Activated CD8-positive, alpha-beta memory T cell treated with anti-CD3 and anti-CD28 coated beads for 4 hours (primary cell): ENCODE measurements at places on chromosomes 2 and 18.

DNA sequence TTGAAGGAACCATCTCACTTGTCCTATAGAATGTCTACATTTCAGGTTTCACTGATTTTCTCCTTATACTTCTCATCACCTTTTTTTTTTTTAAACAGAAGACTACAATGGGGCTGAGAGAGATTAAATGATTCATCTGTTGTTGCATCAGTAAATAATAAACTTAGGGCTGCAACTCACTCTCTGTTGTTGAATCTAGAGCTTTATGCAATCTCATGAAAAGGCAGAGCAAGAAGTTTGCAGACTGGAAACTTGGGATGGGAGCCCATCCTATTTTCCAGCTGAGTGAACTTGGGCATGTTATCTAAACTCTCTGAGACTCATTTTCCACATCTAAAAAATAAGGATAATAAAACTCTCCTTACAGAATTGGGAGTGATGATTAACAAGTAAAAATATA lies 58.4 kb downstream of the PDE1A start:
- DNase-seq: no peak

GRCh38 chr18:38427234-38427633 lies 861.6 kb upstream of the CELF4 start:
- no peak for DNase-seq

GRCh38 chr18:32238635-32239268 lies 48.9 kb downstream of the MEP1B start:
- no peak for DNase-seq

DNA sequence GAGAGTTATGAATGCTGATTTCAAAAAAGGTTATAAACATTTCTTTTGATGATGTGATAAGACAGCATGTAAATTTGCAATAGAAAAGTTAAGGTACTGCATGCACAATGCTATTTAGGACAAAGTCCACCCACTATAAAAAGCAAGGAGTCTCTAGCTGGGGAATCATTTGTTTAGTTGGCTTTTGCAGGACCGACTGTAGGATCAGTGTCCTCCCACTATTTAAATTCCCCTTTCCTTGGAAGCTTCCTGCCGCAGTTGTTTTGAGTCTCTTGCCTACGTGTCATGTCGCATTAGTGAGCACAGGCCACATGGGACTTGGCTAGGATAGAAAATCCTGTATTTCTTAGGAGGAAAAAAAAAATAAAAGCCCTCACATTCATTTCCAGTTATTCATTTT lies 13.1 kb downstream of the QPCT start:
- no peak for DNase-seq

- DNase-seq: no peak
Observed at GRCh38 chr18:25974630-25975077, 115.8 kb downstream of the SS18 start.

DNA sequence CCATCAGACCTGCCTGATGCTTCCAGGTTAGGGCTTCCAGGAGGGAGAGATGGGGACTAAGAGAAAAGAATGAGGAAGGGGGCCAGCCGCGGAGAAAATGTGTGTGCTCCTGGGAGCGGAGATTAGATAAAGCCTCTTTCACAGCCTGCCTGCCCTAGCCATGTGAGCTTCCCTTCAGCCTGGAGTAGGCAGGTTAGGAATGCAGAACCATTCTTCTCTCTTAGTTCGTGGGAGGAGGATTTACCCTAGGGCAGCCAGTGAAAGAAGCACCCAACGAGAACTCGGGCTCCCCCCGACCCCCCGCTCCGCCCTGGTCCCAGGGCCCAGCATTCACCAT lies 36.1 kb downstream of the POMC start:
- DNase-seq: no peak

DNA sequence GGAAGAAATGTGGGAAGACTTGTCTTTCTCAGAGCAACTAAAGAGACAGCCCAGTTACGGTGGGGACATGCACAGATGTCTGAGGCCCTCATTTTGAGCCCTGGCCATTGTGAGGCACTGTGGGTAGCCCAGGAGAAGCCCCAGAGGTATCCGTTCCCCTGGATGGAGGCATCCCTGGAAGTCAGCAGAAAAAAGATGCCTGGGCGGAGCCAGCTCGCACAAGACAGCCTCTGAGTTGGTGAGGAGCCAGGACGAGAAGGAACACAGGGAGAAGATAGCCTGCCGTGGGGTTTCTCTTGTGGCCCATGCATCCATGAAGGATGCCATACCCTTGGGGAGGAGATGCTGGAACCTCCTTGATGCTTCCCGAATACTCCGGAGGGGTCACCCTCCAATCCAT lies 56.9 kb upstream of the SEMA4C start:
- no peak for DNase-seq

DNA sequence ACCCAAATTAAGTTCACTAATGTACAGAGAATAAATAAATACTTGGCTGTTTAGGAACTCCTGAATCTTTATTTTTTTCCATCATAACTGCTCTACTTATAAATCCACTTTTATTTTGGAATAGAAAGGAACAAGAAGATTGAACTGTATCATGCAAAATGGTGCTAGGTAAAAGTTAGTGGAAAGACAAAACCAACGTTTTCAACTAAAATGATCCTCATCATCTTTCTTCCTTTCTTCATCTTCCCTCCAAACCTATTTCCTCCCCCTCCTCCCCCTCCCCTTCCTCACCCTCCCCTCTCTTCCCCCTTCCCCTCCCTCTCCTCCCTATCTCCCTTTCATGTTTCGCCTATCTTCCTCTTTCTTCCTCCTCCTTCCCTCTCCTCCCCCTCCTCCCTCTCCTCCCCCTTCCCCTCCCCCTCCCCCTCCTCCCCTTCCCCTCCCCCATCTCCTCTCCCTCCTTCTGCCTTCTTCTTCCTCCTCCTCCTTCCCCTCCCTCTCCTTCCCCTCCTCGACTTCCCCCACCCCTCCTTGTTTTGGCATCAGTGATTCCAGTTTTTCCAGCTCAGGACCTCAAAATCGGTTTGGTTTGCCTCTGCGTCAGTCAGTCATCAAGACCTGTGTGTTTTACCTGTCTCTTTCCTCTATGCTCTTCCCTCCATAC lies 5.1 kb downstream of the KLHL23 start:
- no peak for DNase-seq

- DNase-seq: no peak
Observed at GRCh38 chr18:76528477-76529432, 33.7 kb upstream of the ZNF516 start.

- no peak for DNase-seq
Observed at GRCh38 chr2:109124982-109125592, 3.9 kb upstream of the SH3RF3 start.

- no peak for DNase-seq
Observed at GRCh38 chr18:37467002-37467662, 98.5 kb downstream of the CELF4 start.

DNA sequence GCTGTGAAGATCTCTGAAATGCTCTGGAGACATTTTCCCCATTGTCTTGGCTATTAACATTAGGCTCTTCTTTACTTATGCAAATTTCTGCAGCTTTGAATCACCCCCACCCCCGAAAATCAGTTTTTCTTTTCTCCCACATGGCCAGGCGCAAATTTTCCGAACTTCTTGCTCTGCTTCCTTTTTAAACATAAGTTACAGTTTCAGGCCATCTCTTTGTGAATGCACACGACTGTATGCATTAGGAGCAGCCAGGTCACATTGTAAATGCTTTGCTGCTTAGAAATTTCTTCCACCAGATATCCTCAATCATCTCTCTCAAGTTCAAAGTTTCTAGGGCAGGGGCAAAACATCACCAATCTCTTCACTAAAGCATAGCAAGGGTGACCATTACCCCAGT lies 106.8 kb downstream of the PARD3B start:
- DNase-seq: no peak

DNA sequence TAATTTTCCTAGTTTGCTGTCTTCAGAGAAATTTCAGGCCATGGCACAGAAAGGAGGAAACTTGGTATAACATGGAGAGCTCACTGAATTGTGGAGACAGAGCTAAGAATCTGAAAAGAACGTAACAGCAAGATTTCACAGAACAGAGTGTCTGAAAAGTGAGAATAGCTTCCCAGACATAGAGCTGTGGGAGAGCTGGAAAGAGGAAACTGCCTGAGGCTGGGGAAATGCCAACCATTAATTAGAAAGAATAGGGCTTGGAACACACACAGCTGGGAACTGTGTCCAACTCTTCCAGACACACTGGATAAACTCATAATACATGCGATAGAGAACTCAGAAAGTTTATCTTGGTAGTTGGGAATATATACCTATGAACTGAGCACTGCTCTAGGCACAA lies 51.6 kb upstream of the KYNU start:
- no peak for DNase-seq

DNA sequence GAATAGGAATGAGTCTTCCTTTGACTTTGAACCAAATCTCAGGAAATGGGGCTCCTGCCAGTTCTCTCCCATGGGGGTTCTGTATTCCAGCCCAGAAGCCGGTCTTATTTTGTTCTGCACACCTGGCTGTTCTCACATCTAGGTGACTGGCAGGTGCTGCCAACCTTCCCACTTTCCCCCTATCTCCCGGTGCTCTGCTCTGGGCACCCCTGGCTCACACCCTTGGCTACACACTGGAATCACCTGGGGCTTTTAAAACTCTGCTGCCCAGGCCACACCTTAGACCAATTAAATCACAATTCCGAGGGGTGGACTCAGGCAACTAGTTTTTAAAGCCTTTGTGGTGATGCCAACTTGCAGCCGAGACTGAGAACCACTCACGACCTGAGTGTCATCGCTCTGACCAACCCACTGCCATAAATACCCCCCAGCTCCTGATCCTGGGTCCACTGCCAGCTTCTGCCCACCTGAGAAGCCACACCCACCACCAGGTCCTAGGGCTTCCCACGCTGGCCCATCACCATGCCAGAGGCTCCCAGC lies 69.2 kb downstream of the KCNF1 start:
- no peak for DNase-seq

GRCh38 chr2:74074487-74074886 lies 73.2 kb downstream of the BOLA3 start:
- no peak for DNase-seq

DNA sequence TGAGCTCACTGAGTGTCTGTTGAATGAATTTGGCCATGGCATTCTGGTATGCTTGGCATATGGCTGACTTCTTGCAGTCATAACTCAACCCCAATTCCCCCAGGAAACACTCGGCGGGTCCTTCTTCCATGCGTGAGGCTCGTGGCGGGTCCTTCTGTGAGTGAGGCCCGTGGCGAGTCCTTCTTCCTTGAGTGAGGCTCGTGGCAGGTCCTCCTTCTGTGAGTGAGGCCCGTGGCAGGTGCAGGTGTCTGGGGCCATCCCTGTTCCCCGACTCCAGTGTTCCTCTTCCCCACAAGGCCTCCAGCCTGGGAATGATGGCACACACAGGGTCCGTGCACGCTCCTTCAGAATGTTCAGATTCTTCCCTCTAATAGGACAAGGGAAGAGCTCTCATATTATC lies 169.0 kb downstream of the EIPR1 start:
- no peak for DNase-seq

GRCh38 chr2:99710721-99711120 lies 220.9 kb upstream of the REV1 start:
- no peak for DNase-seq

- DNase-seq: no peak
Observed at GRCh38 chr18:65214456-65214855, 536.4 kb upstream of the CDH7 start.

GRCh38 chr2:19675003-19675629 lies 226.7 kb downstream of the TTC32 start:
- DNase-seq: no peak

- peak; percentile 40 for DNase-seq
Observed at GRCh38 chr2:65430603-65431420, 1.6 kb downstream of the SPRED2 start.
